ENCODE measurements at places on chromosomes 11 and 22.

DNA sequence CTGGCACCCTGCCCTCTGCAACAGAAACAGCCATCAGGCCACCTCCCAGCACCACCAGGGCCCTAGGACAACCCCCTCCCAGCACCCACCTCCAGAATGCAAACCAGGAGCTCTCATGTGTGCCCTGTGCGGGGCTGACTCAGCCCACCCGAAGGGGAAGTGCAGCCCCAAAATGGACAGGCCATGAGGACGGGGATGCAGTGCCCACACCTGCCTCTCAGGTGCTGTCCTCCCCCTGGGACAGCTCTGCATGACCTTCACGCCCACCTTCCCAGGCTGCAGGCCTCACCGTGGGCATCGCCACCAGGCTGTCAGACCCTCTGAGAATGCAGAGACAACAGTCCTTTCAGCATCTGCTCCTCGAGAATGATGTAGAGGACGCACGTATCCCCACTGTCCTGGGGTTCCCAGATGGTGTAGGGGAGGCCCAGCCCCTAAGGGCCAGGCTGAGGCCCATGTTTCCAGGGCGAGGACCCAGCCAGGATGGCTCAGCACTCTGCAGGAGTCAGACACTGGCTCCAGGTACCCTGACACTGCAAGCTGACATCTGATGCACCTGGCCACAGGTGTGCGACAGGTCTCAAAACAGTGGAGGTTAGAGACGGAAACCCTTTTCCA lies 13.5 kb downstream of the MOB2 start:
- DNase-seq: no peak

DNA sequence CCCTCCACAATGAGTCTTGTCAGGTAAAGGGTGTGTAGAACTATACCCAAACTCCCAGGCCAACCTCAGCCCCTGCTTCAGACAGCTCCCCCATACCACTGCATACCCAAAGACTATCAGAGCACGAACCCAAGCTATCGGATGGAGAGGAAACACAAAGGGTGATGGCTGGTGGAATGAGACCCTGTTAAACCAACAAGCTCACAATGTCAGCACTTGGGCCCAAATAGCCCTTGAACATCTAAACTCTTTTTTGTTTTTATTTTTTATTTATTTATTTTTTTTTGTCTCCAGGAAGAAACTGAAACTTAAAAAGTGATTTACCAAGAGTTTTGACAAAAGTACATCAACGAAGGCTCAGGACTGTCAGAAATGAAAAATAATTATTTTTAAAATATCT lies 10.6 kb downstream of the DGCR2 start:
- DNase-seq: no peak

DNA sequence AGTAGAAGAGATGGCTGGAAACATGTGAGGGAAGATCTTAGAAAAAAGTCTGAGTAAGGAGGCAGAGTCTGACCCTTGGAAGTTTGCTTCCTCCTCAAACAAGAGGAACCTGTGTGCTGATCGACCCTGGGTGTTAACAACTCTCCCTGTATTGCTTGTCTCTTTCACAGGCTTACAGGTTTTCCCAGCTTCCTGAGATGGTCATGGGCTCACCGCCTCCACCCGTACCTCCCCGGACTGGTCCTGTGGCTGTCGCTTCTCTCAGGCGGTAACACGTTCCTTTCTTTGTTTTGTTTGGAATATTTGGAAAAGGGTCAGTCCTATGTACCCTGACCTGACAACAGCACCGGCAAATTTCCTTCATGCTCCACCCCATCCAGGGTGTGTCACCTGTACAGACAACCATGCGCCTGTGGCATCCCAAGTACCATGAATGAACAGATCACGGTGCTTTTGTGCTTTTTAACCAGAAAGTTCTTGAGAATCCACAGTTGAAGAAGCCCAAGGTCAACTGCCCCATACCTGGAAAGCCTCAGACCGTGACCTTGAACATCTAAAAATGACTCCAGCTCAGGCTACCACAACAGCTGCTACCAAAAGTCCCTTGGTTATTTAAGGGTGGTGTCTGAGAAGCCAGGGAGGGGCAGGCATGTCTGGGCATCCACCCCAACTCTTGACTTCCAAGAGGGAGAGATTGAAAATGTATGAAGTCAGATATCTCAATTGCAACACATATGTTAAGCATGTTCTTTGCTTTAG lies 44.6 kb downstream of the C11orf91 start:
- DNase-seq: no peak

DNA sequence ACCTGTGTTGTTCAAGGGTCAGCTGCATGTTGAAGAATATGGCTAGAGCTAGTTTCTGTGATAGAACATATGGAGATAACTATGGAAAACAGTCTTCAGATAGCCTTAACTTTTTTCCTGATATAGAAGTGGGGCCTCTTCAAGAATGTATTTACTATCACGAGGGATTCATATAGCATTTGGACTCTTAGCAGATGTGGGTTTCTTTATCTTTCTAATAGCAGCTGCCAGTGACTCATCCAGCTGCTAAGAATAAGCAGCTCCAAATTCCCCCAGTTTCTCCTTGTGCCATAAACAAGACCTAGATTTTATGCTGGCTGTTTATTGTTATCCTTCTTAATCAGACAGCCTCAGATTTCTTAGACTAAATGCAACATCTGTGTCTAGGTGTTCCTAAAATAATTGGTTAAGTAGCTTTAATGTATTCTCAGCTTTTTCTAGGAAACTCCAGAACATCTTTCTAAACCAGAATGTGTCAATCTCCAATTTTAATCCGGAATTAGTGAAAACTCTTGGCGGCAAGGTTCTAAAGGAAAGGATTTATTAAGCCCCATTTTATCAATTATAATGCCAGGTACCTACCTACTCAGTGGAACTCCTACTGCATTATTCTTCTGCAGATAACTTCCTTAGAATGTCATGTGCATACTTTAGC lies 119.8 kb downstream of the CSTPP1 start:
- DNase-seq: no peak

GRCh38 chr11:114559425-114560310 lies at the start of gene NXPE1:
TSS of gene NXPE1 (minus strand) at chr11:114559881. CDS start at chr11:114551201, 8,680 bp downstream.
- DNase-seq: no peak

GRCh38 chr11:121961321-121961801 lies 154.7 kb downstream of the BLID start:
- DNase-seq: no peak

DNA sequence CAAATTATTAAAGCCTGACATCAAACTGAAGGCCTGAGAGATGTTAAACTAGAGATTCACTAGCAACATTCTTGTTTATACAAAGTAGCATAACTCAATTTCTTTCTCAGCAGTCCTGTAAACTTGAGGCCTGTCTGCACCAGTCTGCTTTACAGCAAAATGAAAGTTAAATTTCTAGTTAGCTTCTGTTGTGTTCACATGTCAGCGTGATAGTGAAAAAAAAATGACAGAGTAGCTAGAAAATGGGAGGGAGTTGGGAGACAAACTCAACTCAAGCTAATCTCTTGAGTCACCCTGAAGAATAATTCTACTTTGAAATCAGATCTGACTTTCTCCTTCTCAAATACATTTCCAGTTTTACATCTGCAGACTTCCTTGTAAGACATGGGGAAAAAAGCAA lies 6.5 kb downstream of the RBFOX2 start:
- DNase-seq: no peak

DNA sequence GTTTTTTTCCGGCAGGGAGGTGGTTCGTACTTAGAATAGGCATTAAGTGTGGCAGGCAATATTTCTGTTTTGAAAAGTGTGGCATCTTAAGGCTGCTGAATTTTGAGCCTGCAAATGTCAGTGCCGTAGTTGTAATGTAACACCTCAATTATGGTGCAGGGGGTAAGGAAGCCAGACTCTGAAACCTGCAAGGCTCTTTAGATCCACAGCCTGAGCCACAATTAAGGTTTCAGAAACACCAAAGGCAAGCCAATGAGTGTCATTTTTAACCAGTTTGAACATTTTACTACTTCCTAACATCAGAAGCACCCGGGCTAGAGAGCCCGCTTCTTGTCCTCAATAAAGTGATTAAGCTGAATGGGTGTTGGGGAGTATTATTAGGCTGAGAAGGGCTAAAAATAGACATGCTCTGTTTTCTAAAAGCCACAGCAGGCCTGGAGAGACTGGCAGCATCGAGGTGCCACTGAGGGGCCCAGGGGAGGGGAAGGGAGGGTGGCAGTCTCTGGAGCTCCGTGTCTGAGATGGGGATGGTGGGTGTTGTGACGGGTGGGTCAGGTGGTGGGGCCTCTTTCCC lies 113.4 kb downstream of the ZBTB16 start:
- DNase-seq: no peak

GRCh38 chr11:75938543-75938942 lies 123.5 kb downstream of the UVRAG start:
- DNase-seq: no peak

DNA sequence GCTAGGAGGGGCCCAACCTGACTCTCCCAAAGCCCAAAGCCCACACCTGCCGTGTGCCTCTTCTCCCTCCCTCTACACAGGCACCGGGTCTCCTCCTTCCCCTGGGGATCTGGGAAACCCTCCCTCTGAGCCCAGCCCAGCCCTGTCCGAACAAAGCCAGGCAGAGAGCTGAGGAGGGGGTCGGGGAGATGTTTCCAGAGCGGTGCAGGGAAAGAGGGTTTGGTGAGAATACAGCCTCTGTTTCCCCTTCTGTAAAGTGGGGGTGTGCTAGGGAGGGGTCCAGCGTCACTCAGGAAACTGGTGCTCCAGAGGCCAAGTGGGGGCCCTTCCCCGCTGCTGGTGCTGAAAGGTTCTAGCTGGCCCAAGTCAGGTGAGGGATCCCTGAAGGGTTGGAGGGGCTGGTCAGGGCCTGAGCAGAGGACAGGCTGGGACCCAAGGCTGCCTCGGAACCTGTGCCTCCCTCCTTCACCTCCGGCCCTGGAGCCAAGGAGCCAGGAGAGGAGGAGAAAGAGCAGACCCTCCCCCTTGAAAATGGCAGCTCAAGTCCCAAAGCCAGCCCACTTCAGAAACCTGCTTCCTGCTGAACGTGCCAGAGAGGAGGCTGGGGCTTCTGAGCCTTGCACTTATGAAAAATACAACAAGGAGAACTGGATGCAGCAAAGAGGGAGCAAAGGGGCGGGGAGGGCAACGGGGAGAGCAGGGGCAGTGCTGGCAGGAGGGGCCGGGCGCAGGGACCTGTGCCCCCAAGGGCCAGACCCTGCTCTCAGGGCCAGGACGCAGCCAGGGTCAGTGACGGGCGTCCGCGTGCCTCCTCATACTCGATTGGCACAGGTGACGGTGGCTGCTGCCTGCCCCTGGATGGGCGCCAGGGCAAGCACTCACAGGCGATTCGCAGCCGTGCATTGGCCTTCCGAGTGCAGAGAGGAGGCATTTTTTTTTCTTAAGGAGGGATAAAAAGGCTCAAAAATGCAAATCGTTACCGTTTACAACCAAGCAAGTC lies 43.2 kb downstream of the MACROD1 start:
- DNase-seq: no peak

- DNase-seq: no peak
Measured at GRCh38 chr11:112697391-112698178, 263.6 kb upstream of the NCAM1 start.

DNA sequence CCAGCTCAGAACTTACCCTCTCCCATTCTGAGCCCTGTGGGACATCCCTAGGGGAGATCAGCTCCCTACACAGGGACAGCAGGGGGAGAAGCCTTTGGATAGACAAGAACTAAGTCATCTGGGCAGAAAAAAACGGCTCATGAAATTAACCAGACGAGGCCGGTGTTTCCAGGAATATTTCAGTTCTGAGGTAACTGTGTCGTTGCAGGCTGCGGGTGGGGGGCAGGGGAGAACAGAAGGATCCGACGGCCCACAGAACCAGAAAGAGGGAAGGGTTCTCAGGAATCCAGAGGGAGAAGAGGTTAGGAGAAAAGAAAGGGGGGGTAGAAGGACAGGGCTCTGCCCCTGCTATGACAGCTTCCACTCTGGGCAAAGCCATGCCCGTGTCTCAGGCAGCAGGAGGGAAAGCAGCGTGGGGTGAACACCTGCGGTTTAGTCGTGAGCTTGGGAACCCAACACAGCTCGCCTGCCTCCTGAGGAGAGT lies 3.6 kb downstream of the CLCF1 start:
- DNase-seq: no peak

DNA sequence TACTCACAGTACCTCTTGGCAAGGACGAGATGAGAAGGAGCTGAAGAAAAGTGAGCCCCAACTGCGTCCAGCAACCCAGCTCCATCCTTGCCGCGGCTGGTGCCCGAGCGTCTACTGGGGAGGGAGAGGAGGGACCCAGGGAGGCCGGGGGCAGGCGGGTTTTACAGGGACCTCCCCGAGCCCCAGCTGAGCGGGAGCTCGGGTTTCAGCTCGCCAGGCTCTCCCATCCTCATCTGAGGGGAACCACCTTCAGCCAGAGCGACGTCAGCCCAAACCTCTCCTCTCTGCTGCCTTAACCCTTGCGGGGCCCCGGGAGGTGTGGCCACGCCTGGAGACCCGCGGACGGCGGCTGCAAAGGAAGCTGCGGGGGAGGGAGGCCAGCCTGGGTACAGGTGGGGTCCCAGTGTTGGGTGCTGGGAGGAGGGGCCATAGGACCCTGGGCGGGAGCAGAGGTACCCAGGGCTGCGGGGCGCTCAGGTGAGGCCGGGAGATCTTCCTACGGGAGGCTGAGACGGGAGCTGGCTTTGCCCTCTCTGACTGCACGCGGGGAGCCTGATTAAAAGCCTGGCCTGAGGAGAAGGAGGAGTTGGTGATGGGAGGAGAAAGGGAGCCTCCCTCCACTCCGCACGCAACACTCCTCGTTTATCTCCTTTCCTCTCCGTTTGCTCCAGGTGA lies at the start of gene PAMR1:
PAMR1 (minus strand) TSS at position 116 of the 675 bp plus-strand sequence; CDS start at position 85, 31 bp downstream.
- DNase-seq: no peak

- DNase-seq: no peak
Measured at GRCh38 chr11:61413496-61413895, 16.3 kb downstream of the CPSF7 start.

- no peak for DNase-seq
Measured at GRCh38 chr22:49518436-49518970, 309.2 kb downstream of the BRD1 start.

- peak; percentile 42 for DNase-seq
Measured at GRCh38 chr11:69088676-69089146, 40.0 kb downstream of the TPCN2 start.

- DNase-seq: no peak
Measured at GRCh38 chr22:24466716-24467328, 28.3 kb upstream of the UPB1 start.

DNA sequence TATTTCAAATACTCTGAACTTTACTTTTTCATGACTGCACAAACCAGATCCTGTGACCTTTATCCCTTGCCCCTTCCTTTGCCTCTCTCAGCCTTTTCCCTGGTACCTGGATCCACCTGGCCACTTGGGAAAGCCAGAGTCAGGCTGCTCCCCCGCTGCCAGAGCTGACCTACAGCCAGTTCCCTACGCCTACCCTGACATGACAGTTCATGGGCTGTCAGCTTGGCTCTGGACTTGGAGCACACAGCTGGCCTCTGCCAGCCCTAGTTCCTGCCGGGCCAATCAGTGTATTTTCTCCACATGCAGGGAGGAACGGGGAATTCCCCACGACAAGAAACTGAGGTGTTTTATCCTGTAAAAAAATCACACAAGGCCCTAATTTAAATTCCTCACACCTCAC lies 382.6 kb downstream of the INSC start:
- DNase-seq: no peak

- peak; percentile 38 for DNase-seq
Measured at GRCh38 chr22:20268279-20269012, at the start of gene RTN4R. TSS of gene RTN4R (minus strand) at chr22:20268318. CDS start at chr22:20268092, 226 bp downstream.
